Left ventricle myocardium superior (tissue), 1 donor: ENCODE measurements at places on chromosomes 3 and 15. TPM values are rescaled to one million over a fixed set of nuclear protein-coding genes. Genes with fewer than 3 reads are reported as not detected.

SPSB4 gene
- 5.3 TPM for total RNA-seq

GASK1A gene
- total RNA-seq: 0.59 TPM

DNA sequence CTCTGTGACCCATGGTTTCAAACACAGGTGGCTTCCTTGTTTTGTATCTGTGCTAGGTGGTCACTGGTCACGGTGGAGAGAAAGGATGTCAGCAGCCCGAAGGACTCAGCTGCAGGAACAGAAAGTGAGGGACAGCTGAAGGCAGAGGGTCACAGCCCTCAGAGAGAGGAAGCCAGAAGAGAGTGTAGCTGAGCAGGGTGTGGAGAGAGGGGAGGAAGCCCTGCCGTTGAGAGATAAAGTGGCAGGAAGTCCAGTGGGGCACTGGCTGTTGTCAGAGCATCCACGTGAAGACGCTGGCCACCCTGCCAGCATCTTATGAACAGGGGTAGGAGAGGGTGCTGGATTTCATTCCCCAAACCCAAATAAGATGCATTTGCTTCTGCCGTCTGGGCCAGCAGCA lies 36.9 kb downstream of the LIMD1 start:
- DNase-seq: no peak

MGLL gene
- total RNA-seq: 94.3 TPM

GRCh38 chr15:76064375-76064774 lies 4.6 kb downstream of the TMEM266 start:
- no peak for DNase-seq

DNA sequence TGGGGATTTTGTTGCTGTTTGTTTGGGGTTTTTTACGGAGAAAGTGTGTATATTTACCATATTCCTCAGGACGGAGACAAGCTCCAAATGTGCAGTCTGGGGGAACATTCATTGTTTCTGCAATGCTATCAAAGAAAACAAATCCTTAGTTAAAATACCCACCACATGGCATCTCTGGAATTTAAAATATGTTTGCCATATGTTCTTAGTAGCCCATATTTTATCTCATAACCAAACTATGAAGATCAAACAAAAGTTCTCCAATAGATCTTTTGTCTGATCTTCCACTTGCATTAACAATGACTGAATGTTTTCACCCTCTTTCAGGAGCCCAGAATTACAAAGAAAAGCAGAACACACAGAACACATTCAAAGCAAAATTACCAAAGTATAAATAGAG lies 35.3 kb downstream of the EFHB start:
- DNase-seq: no peak

MAP6D1 gene
- total RNA-seq: 2.3 TPM

DNA sequence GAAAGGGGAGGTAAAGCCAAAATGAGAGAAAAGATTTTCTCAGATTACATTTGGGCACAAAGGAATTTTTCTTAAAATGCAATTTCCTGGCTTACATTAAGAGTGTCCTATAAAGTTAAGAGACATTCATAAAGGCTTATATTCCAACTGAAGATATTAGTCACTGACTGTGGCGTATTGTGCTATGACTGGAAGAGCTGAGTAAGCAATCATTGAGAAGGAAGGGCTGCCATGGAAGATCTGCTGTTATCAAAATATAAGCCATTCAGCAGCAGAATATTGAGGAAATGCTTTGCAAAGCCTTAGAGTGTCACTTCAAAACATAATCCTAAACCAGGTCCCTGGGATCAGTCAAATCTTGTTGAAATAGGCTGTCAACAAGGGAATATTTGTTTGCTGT lies 593.9 kb downstream of the TUSC7 start:
- DNase-seq: no peak

WDR93 gene
- not detected for total RNA-seq

EPHA6 gene
- 0.52 TPM for total RNA-seq

OXTR gene
- total RNA-seq: 0.20 TPM

- no peak for DNase-seq
Observed at GRCh38 chr3:54014067-54014466, 108.3 kb upstream of the CACNA2D3 start.
